A549 treated with DMSO at 1 μM for 4 hours (cell line): ENCODE measurements at places on chromosomes 2 and 18. TPM values are rescaled to one million over a fixed set of nuclear protein-coding genes. Genes with fewer than 3 reads are reported as not detected.

TWIST2 gene
- total RNA-seq: 10.1 to 20.6 TPM (median 18.8 TPM) in 5 replicates

GNLY gene
- total RNA-seq: 0.54 TPM in 1 of 5 replicates, not detected in the others

SPDYA gene
- 0.15 to 0.39 TPM (median 0.20 TPM) in 5 replicates for total RNA-seq

CHRNA1 gene
- not detected in 5 replicates for total RNA-seq

IL1B gene
- 0.17 to 0.49 TPM (median 0.28 TPM) in 5 replicates for total RNA-seq

IL36B gene
- total RNA-seq: 0.15 to 0.25 TPM (median 0.24 TPM) in 3 of 5 replicates, not detected in the others
